ENCODE measurements at places on chromosomes 7 and 10.
A peak's percentile ranks its signal among the peaks of the same experiment; 100 is the strongest.

DNA sequence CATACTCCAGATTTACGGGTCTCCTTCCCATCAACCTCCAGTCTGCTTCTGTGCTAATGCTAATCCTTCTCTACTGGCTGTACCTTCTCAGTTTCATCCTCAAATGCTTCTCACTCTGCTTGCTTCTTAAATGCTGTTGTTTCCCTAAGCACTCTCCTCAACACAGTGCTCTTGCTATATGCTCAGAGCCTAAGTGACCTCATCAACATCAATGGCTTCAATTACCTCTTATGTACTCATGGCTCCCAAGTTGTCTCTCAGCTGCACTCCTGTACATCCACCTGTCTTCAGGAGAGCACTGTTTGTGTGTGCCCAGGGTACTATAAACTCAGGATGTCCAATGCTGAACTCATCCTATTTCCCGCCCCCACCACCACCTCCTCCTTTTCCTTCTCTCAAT, 22.5 kb downstream of the ELAPOR2 start:
- DNase-seq, result no peak

DNA sequence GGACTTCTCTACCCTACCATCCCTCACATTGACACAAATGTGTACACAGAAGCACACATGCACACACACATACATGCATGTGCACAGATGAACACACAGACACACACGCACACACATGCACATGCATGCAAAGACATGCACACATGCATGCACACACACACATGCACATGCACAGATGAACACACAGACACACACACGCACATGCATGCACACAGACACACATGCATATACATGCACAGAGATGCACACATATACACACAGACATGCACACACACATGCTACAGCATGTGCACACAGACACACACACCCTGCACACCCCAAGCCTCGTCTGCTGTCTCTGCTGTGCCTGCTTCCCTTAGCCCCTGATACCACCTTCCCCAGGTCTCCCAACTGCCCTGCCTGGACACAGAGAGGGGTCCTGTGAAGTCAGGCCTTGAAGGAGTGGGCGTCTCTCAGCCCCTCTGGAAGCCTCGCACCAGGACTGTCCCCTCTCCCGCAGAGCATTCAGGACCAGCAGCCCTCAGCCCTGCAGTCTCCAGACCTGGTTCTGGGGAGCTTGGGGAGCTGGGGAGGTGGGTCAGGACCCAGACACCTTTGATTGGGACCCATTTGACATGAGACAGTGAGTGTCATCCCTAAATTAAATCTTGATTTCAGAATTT, 181.8 kb downstream of the DNAJB6 start:
- DNase-seq, result no peak

DNA sequence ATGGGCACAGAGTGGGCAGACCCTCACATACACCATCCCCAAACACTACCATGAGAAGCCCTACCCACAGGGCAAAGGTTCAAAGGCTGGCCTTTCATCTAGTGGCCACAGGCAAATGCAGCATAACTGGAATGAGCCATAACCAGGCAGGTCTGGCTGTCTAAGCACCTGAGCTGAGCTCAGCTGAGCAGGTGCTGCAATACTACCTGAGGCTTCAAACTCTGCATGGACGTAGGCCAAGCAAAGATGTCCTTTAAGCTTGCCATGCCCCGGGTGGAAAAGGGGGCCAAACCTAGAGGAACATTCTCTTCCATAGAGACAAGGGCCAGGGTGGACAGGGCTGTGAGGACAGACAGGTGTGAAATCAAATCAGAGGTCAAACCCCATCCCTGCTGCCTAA, 65.3 kb upstream of the CAMK2B start:
- DNase-seq, result no peak

DNA sequence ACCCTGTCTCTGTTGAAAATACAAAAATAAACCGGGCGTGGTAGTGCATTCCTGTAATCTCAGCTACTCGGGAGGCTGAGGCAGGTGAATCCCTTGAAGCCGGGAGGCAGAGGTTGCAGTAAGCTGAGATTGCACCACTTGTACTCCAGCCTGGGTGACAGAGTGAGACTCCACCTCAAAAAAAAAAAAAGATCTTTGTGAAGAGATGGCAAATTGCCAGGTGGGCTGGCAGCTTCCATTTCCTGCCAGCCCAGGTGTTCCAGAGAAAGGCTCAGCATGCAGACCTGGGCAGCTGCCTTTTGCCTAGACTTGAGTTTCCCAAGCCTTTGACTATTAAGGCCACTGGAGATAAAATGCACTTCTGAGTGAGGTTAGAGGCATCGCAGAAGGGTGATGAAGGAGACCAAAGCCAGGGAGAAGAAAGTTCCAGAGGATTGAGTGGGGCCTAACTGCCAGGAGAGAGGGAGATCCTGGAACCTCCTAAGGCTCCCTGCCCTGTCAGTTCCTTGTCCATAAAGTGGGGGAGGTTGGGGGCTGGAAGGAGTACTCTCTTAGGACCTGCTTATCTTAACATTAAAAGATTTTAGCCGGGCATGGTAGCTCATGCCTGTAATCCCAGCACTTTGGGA, 10.0 kb upstream of the DDIT4 start:
- DNase-seq, result no peak

DNA sequence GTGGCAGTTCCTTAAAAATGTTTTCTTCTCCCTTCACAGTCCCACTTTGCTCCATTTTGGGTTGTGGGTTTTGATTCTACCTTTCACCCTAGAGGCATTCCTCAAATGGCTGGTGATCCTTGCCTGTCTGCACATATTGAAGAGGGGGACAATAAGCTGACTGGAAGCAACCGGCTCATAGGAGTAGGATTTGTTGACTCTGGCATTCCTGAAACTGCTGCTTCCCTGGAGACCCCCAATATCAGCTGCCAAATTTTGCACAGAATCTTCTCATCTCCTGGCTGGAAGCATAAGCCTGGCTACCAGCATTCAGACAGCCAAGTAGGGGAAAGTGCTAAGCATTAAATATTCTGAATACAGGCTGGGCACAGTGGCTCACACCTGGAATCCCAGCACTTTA, 53.7 kb downstream of the KIF5B start:
- DNase-seq, result no peak

GRCh38 chr10:119222537-119222936, 15.2 kb downstream of the GRK5 start:
- no peak for DNase-seq

GRCh38 chr7:16428182-16428581, 6.8 kb upstream of the CRPPA start:
- DNase-seq, result no peak

GRCh38 chr10:117260084-117260483, 19.2 kb downstream of the SLC18A2 start:
- DNase-seq, result no peak

DNA sequence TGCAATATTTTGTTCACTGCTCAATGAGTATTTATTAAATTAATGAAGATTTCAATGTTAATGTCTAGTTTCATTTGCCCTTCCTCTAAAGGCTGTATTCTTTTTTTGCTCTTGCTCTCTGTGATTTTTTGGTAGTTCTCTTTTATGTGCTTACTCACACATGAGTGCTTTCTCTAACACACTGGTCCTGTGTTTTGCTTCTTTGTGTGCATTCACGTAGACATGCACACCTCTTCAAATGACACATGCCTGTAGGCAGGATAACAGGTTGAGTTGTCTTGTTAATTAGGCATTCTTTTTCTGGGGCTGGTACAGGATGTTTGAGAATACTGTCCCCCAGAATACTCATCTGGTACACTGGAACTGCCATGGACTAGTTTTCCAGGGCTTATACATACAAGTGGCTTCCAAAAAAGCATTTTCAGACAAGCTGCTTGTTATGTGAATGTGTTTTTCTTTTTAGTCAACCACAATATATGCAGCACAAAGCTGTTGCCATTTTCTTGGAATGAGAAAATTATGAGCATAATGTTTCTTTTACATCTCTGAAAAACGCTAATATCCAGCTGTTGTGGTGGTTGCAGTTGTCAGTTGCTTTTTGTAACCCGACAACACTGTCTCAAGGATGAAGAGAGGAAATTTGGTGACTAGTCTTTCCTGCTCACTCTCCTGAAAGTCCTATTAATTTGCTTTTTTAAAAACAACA, 416.4 kb downstream of the AUTS2 start:
- DNase-seq, result no peak

- no peak for DNase-seq
Measured at GRCh38 chr10:14918964-14919363, 34.9 kb downstream of the DCLRE1C start.

DNA sequence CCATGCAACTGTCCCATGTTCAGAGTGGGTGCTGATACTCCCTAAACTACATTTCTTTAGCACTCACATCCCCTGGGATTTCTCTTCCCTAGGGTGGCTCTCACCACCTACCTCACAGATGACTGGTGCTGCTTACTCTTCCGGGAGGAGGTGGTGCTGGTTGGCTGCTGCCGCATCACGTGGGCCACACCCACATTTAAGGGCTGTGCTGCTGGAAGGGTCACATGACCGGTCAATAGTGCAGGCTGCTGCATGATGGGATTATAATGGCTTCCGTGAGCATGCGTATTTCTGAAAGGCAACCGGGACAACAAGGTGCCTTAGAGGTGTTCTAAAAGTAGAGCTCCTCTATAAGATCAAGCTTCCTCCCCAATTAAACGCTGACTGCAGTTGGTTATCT, 76.8 kb downstream of the CLEC2L start:
- DNase-seq, result no peak

- no peak for DNase-seq
Measured at GRCh38 chr7:100655908-100656674, at the start of gene ACTL6B. Gene ACTL6B (minus strand): TSS chr7:100656448. CDS start chr7:100656354, 94 bp downstream.

GRCh38 chr10:17046989-17047388, 82.6 kb downstream of the CUBN start:
- peak; percentile 73 for DNase-seq

DNA sequence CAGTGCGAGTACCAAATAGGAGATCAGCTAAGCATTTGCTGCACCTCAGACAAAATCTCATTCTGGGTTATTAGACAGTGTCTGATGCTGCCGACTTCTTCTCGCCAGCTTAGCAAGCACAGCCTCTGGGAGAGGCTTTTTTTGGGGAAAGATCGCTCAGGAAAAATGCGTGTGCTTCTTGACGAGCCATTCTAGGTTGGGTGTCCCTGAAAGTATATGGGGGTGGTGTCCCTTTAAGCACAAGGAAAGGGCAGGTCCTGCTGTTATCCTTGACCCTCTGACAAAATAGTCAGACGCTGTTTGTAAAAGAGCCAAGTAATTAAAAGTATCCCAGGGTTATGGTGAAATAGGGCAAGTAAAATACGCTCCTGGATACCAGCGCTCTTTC, 540.1 kb upstream of the FZD8 start:
- DNase-seq, result no peak

DNA sequence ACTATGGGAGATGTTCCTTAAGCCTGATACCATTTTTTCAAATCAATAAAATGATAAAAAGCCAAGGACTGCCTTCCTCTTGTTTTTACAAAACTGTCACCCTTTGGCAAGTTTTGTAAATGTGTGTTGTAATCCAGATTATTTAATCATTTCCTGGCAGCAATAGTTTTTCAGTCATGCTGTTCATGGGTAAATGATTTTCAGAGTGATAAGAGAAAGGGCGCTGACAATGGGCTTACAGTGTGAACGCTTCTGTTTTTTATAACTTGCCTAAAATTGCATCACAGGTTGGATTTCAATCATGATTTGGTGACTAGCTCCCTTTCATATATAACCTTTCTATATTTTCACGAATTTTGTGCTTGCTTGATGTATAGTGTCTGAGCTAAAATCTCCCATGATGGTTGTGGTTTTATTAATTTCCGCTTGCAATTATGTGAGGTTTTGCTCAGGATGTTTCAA, 19.0 kb upstream of the DMBT1 start:
- DNase-seq, result peak; percentile 5

GRCh38 chr10:62851442-62851841, 35.3 kb upstream of the EGR2 start:
- DNase-seq, result no peak

GRCh38 chr7:24496036-24496435, 77.2 kb upstream of the PALS2 start:
- DNase-seq, result no peak

GRCh38 chr7:18708204-18708603, 212.7 kb downstream of the HDAC9 start:
- no peak for DNase-seq

DNA sequence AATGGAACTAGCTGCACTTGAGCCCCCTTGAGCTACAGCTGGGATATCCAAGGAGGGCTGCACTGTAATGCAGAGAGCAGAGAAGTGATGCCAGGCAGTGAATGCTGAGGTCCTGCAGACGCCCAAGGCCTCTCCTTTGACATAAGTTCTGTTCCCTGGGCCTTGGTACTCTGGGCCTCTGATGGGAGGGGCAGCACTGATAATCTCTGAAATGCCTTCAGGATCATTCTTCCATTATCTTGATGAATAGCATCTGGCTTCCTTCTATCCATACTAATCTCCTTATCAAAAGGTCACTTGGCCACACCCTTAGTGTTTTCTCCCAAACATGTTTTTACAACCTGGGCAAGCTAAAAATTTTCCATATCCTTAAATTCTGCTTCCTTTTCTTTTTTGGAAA, 6.9 kb downstream of the GRB10 start:
- DNase-seq, result no peak

- DNase-seq, result no peak
Measured at GRCh38 chr7:45241339-45242109, 83.9 kb downstream of the RAMP3 start.

- DNase-seq, result no peak
Measured at GRCh38 chr7:143397710-143398530, 10.7 kb downstream of the EPHA1 start.

DNA sequence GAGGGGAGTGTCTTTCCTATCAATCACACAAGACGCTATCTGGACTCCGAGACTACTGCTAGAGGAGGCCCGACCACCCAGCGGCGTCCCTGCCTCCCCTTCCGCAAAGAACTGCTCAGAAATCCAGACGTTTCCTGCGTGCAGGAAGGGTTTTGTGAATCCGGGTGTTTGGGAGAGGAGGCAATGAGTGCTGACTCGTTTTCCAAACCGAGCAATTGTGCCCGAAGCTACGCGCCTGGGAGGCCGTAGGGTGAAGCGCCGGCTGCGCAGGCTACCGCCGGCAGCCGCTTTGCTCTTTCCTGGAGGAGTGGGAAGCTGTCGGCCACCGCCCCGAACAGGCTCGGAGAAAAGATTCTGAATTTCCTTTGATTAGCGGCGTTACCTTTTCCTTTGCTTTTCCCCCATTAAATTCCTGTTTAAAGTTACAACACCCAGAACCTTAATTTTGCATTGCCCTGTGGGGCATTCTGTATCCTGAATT, 5.3 kb downstream of the VAX1 start:
- no peak for DNase-seq

DNA sequence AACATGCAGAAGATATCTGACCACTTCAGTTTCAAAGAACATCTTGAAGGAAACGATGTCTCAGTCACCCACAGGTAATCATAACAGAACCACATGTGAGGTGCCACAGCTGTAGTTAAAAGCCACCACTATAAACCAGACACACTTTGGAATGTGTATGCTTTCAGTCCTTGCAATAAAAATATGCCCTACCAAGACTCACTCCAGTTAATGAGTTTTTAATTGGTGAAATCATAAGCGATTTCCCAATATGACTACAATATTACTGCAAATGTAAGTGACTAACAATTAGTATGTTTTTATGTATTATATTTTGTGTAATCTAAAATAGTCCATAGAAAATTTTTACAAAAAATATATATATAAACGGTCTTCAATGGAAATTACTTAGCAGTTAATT, 428.2 kb downstream of the PARD3 start:
- peak; percentile 13 for DNase-seq

DNA sequence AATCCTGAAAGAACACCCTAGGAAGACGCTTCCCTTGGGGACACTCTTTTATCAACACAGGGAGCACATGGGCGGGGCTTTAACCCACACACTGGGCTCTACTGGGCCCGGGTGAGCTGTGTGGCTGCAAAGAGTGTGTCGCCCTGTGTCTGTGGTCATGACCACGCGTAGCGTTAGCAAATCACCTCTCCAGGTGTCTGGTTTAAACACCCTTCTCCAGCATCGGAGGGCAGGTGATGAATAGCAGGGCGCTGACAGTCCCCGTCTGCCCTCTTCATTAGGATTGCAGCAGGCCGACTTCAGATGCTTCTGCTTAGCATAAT, 127.7 kb downstream of the ADARB2 start:
- DNase-seq, result no peak
